ENCODE measurements at places on chromosomes 7 and 10. TPM values are rescaled to one million over a fixed set of nuclear protein-coding genes. Genes with fewer than 3 reads are reported as not detected.
A peak's percentile ranks its signal among the peaks of the same experiment; 100 is the strongest.

Gene PRPF18
- 39.9 TPM for total RNA-seq

GRCh38 chr10:22544325-22545068, 169.9 kb downstream of the PIP4K2A start:
- H3K4me3 ChIP-seq = no peak overlapping the region
- DNase-seq = peak; percentile 46
- no peaks in the 10 kb centered on the region for H3K4me1 ChIP-seq
- peak overlapping the region; percentile 10 for H3K27ac ChIP-seq
- H3K36me3 ChIP-seq = peaks cover 11% of the 10 kb centered on the region

DNA sequence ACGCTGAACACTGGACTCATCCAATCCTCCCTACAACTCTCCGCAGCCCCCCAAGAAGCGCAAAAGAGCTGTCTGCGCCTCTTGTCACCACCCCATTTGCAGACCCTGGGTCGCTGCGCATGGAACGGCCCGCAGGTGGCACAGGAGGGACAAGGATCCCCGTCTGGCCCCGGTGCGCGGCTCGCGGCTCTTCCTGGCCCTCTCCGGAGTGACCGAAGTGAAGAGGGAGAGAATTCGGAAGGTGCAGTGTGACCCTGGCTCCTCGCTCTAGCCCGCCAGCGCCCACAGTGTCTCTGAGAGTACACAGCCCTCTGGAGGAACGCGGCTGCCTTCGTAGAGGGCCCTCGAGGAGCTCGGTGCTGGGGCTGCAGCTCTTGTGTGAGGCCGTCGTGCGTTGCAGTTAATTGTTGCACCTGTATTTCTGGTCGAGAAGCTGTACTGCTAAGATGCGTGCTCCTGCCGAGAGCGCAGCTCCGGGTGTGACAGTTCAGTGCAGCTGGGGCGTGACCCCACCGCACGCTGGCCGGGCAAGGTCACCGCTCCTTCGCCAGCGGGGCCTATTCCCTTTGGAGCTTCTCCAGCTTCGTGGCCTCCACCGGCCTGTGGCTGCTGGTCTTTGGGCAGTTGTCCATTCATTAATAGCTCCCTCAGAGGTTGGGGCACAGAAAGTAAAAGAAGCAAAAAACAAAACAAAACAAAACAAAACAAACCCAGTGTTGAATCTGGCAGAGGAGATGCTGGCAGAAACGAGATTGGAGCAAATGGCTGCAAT, 119.0 kb downstream of the SEC23IP start:
- peak; percentile 9 for DNase-seq
- H3K4me3 ChIP-seq = no peak overlapping the region
- H3K27me3 ChIP-seq = no peaks in the 10 kb centered on the region
- H3K4me1 ChIP-seq = no peaks in the 10 kb centered on the region
- H3K36me3 ChIP-seq = no peaks in the 10 kb centered on the region

- DNase-seq = no peak
- no peak overlapping the region for H3K27ac ChIP-seq
- no peak overlapping the region for H3K4me3 ChIP-seq
- peaks cover 8% of the 10 kb centered on the region for H3K4me1 ChIP-seq
- no peaks in the 10 kb centered on the region for H3K27me3 ChIP-seq
- no peaks in the 10 kb centered on the region for H3K36me3 ChIP-seq
Measured at GRCh38 chr10:110091830-110092229, 84.0 kb downstream of the ADD3 start.

DNA sequence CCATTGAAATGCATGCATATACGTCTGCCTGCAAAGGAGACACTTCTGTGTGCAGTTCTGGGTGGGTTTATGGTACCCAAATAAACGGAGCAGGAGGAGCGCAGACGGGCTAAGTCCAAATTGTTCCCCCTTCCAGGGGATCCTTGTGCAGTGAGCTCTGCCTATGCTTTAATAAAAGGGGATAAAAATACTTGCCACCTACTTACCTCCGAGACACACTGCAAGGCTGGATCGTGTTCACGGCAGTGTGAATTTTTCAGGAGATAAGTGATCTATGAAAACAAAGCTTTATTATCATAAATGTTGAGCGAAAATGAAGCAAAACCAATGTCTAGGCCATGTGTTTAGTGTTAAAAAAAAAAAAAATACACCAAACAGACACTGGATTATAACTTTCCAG, 308.8 kb upstream of the AOAH start:
- no peaks in the 10 kb centered on the region for H3K27me3 ChIP-seq
- H3K36me3 ChIP-seq = no peaks in the 10 kb centered on the region
- no peak overlapping the region for H3K27ac ChIP-seq
- DNase-seq = no peak
- H3K4me1 ChIP-seq = peaks cover 19% of the 10 kb centered on the region
- H3K4me3 ChIP-seq = no peak overlapping the region

Gene NDUFB8
- total RNA-seq = 145 TPM

GRCh38 chr10:118392761-118393160, 50.6 kb upstream of the FAM204A start:
- H3K4me3 ChIP-seq = no peak overlapping the region
- H3K4me1 ChIP-seq = no peaks in the 10 kb centered on the region
- no peaks in the 10 kb centered on the region for H3K27me3 ChIP-seq
- no peaks in the 10 kb centered on the region for H3K36me3 ChIP-seq
- no peak overlapping the region for H3K27ac ChIP-seq

All from lung (tissue), 17 donors.